ENCODE measurements at places on chromosomes 11 and 22. TPM values are rescaled to one million over a fixed set of nuclear protein-coding genes. Genes with fewer than 3 reads are reported as not detected.

The OR52I1 gene
- not detected for total RNA-seq

The SERPING1 gene
- total RNA-seq, result 0.78 TPM

The GGTLC3 gene
- not detected for total RNA-seq

The OR51B2 gene
- not detected for total RNA-seq

The RPLP2 gene
- 2,420 TPM for total RNA-seq

The SULT4A1 gene
- not detected for total RNA-seq

The TTC28 gene
- 3.0 TPM for total RNA-seq

The ANO5 gene
- total RNA-seq, result 1.4 TPM

The FAM111B gene
- total RNA-seq, result 7.5 TPM

The TEX54 gene
- total RNA-seq, result not detected

The SMCO4 gene
- 18.3 TPM for total RNA-seq

The NLRP6 gene
- total RNA-seq, result not detected

The PKNOX2 gene
- total RNA-seq, result not detected

The OR2AT4 gene
- total RNA-seq, result not detected

The PNPLA5 gene
- not detected for total RNA-seq

The KRTAP5-11 gene
- not detected for total RNA-seq

The ANKK1 gene
- not detected for total RNA-seq

The ISX gene
- total RNA-seq, result not detected

The MS4A12 gene
- not detected for total RNA-seq

The DGKZ gene
- 53.0 TPM for total RNA-seq
